ENCODE measurements at places on chromosomes 16 and 17. TPM values are rescaled to one million over a fixed set of nuclear protein-coding genes. Genes with fewer than 3 reads are reported as not detected.

DNA sequence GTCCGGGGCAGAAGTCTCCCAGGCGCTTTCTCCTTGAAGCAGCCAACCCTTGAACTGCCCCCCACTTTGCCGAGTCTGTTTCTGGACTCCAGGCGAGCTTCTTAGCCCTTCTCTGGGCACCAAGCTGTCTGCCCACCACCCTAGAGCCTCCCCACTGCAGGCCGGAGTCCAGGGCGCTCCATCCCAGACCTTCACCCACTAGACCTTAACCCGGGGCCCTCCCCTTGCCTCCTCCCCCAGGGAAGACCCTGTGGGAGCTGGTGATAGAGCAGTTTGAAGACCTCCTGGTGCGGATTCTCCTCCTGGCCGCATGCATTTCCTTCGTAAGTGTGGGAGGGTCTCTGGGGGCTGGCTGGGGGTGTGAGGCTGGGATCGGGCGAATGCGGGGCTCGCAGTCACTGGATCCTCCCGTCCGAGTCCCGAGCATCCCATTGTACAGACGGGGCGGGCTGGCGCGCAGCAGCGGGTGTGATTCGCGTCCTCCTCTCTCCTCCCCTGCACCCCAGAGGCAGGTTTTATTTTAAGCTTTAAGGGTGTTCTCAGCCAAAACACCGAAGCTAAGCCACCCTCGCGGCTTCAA lies 1.1 kb downstream of the ATP2A1 start:
- peaks cover 14% of the 10 kb centered on the region for H3K27me3 ChIP-seq
- peak overlapping the region; percentile 62 for H3K27ac ChIP-seq
- peak overlapping the region; percentile 93 for H3K4me3 ChIP-seq
- no peaks in the 10 kb centered on the region for H3K36me3 ChIP-seq

DNA sequence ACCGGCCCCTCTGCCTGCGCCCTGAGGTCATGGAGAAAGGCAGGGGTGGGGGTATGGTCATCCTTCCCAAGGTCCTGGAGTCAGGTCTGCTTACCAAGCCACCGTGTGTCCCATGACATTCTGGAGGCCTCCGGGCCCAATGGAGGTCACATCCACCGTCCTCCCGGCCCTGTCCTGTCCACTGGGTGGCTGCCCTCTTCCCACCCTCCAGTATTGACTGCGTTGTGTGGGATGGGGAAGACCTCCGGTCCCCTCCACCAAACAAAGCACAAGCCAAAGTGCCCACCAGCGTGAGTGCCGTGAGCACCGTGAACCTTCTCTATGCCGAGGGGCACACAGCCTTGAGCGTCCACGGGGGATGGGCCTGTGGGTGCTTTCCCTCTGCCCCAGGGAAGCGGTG lies 37.2 kb downstream of the LMF1 start:
- H3K27me3 ChIP-seq = peaks cover 3% of the 10 kb centered on the region
- no peak overlapping the region for H3K4me3 ChIP-seq
- H3K36me3 ChIP-seq = peaks cover 1% of the 10 kb centered on the region

- peaks cover 11% of the 10 kb centered on the region for H3K27me3 ChIP-seq
- peak overlapping the region; percentile 98 for H3K27ac ChIP-seq
- peak overlapping the region; percentile 98 for H3K4me3 ChIP-seq
- peaks cover 5% of the 10 kb centered on the region for H3K4me1 ChIP-seq
- no peaks in the 10 kb centered on the region for H3K36me3 ChIP-seq
Measured at GRCh38 chr16:58628845-58629732, 537 bp downstream of the CNOT1 start.

- no peak for DNase-seq
- no peaks in the 10 kb centered on the region for H3K36me3 ChIP-seq
- H3K27me3 ChIP-seq = no peaks in the 10 kb centered on the region
- H3K27ac ChIP-seq = no peak overlapping the region
- H3K4me3 ChIP-seq = no peak overlapping the region
Measured at GRCh38 chr16:89786474-89787364, 29.7 kb downstream of the FANCA start.

The TP53TG3F gene
- total RNA-seq = not detected

DNA sequence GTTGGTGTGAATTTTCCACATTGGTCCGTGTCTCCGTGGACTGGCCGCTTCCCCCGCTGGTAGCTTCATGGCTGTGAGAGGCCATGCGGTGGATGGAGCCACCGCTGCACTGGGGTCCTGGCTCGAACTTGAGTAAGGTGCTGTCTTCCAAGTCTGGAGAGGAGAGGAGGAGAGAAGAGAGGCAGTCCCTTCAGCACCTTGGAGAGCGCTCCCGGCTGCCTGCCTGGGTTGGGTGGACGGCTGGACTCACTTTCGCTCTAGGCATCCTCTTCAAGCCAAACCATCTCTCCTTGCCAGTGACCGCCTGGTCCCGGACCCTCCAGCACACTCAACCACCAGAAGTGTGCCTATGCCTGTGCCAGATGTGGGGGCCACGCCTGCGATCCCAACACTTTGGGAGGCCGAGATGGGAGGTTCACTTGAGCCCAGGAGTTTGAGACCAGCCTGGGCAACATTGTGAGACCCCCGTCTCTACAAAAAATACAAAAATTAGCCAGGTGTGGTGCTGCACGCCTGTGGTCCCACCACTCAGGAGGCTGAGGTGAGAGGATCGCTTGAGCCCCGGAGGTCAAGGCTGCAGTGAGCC lies 6.2 kb downstream of the JPH3 start:
- H3K4me3 ChIP-seq = no peak overlapping the region
- no peak for DNase-seq
- no peaks in the 10 kb centered on the region for H3K36me3 ChIP-seq

The CCL16 gene
- not detected for total RNA-seq

The TLCD3B gene
- 253 TPM for total RNA-seq

DNA sequence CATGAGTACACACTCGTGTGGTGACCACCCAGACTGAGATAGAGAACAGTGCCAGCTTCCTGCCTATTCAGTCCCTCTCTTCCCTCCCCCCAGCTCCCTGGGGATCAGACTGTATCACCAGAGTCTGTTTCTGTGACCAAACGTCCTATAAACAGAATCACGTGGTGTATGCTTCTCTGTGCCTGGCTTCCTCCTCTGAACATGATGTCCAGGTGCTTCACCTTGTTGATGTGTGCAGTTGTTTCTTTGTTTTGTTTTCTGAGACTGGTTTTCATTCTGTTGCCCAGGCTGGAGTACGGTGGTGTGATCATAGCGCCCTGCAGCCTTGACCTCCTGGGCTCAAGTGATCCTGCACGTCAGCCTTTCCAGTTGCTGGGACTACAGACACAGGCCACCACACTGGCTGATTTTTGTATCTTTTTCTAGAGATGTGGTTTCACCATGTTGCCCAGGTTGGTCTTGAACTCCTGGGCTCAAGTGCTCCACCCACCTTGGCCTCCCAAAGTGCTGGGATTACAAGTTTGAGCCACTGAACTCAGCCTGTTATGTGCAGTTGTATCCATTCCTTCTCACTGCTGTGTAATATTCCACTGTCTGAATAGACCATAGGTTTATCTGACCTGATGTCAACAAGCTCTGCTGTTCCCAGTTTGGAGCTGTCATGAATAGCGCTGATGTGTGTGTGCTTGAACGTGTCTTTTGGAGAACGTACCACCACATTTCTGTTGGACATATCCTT lies 28.9 kb upstream of the PRM1 start:
- H3K36me3 ChIP-seq = no peaks in the 10 kb centered on the region
- no peak for DNase-seq
- peaks cover 3% of the 10 kb centered on the region for H3K27me3 ChIP-seq
- H3K4me1 ChIP-seq = peaks cover 4% of the 10 kb centered on the region
- H3K4me3 ChIP-seq = no peak overlapping the region

GRCh38 chr16:1051446-1051845 lies 21.1 kb upstream of the SSTR5 start:
- peaks cover 2% of the 10 kb centered on the region for H3K27me3 ChIP-seq
- DNase-seq = no peak

The KRTAP4-9 gene
- not detected for total RNA-seq

DNA sequence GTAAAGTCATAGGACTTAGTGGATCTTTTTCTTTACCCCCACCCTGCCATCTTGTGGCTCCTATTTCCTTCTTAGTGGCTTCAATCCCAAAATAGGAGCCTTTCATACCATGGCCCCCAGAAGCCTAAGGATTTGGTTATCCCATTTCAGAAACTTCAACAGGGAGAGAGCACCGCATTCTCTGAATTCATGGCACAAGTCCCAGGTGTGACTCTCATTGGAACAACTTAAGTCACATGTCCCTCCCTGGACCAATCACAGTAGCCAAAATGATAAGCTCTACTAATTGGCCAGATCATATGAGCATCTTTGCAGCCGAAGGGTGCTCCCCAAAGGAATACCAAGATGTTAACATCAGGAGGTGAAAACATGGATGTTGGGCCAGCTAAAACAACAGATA lies 43.2 kb downstream of the AXIN2 start:
- no peaks in the 10 kb centered on the region for H3K36me3 ChIP-seq
- peaks cover 30% of the 10 kb centered on the region for H3K4me1 ChIP-seq
- H3K4me3 ChIP-seq = no peak overlapping the region
- DNase-seq = no peak

GRCh38 chr16:49545741-49546448 lies 172.3 kb downstream of the C16orf78 start:
- peaks cover 79% of the 10 kb centered on the region for H3K4me1 ChIP-seq
- DNase-seq = no peak
- peaks cover 29% of the 10 kb centered on the region for H3K27me3 ChIP-seq

- H3K4me3 ChIP-seq = no peak overlapping the region
- no peaks in the 10 kb centered on the region for H3K27me3 ChIP-seq
- DNase-seq = peak; percentile 18
- peaks cover 12% of the 10 kb centered on the region for H3K4me1 ChIP-seq
- H3K36me3 ChIP-seq = no peaks in the 10 kb centered on the region
Measured at GRCh38 chr17:56478836-56479447, 114.6 kb upstream of the NOG start.

The TEX14 gene
- 0.20 TPM for total RNA-seq

DNA sequence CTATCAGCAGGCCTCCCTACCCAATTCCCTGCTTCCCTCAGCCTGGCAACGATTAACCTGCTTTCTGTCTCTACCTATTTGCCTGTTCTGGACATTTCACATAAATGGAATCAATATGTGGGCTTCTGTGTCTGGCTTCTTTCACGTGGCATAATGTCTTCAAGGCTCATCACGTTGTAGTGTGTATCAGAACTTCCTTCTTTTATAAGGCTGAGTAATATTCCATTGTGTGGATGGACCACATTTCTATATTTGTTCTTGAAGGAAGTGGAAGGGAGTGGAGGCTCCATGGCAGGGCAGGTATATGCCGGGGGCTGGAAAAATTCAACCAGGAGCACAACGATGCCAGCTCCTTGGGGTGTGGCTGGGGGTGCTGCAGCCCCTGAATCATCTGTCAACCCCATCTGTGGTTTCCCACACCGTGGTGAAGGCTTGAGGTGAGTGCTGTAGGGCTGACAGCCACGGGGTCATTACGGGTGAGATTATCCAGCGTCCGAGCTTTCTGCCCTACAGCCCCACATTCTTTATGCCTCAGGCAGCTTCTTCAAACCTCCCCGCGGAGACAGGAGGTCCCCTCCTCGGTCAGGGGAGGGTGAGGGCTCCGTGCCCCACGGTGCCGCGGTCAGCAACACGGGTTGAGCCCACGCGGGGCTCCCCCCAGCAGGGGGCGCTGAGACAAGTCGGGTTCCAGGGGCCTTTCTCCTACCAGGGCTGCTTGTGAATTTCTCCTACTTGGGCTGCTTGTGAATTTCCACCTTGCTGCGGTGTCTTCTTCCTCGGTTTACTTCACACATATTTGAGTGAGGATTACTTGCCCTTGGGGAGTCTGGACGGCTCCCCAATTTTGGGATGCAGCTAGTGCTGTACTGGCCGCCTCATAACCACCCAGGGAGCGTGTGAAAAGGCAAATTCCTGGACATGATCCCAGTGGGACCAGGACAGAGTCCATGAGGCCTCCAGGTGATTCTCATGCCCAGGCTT lies 18.3 kb upstream of the WFIKKN2 start:
- DNase-seq = peak; percentile 65
- no peak overlapping the region for H3K4me3 ChIP-seq
- peaks cover 8% of the 10 kb centered on the region for H3K4me1 ChIP-seq
- peaks cover 4% of the 10 kb centered on the region for H3K36me3 ChIP-seq
- H3K27me3 ChIP-seq = peaks cover 4% of the 10 kb centered on the region

DNA sequence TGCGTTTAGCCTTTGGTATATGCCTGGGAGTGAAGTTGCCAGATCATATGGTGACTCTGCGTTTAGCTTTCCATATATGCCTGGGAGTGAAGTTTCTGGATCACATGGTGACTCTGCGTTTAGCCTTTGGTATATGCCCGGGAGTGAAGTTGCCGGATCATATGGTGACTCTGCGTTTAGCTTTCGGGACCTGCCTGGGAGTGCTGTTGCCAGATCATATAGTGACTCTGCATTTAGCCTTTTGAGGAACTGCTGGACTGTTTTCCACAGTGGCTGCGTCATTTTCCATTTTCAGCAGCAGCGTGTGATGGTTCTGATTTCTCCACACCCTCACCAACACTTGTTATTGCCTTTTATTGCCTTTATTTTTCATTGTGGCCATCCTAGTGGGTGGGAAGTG lies 73.0 kb downstream of the OR1D5 start:
- no peak for DNase-seq
- H3K36me3 ChIP-seq = peaks cover 4% of the 10 kb centered on the region
- no peak overlapping the region for H3K27ac ChIP-seq
- peaks cover 4% of the 10 kb centered on the region for H3K27me3 ChIP-seq

Data from glutamatergic neuron (in vitro differentiated cells).